ENCODE measurements at places on chromosomes 4 and X. TPM values are rescaled to one million over a fixed set of nuclear protein-coding genes. Genes with fewer than 3 reads are reported as not detected.

GRCh38 chr4:80568891-80569290, 233.4 kb downstream of the CFAP299 start:
- no peak for DNase-seq

DNA sequence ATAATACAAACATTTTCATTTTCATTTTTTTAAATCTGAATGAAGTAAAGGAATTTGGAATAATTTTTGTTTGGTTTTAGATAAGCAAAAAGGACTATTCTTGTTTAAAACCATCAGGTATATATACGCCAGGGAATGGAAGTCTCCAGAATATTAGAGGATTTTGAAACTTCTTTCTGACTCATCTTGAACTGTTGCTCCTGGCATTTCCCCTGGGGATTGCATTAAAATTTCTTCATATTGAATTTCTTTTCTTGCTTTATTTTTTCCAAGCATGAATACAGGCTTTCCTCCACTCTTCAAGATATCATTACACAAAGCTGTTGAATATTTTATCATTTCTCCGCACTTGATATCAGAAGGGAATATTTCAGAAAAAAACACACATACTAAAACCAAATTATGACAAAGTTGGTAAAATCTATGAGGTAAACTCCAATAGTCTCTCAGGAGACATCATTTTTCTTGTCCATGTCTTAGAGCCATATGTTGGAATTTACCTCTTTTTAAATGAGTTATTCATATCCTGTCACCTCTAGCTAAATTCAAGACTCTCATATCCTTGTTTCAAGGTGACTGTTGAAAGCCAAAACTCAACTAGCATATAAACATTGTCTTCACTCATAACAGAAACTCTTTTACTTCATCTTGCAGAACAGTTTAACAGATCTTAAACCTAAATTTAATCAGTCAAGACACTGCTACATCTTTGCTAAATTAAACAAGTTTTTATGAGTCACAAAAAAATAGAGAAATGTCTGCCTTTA, 20.7 kb upstream of the CSN1S1 start:
- no peak for DNase-seq

DNA sequence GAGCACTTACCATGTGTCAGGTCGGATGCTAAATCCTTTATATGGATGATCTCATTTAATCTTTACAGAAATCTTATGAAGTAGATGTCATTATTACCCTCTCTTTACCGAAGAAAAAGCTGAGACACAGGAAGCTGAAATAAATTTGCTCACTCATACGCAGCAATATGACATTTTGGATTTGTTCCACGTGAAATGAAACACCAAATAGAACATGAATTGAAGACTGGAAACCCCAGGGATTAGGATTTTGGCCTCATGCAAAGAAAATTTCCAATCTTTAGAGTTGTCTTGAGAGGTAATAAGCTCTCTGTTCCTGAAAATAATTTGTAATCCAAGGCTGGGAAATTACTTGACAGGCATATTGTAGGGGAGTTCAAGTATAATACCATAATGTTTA, 354.4 kb upstream of the CLNK start:
- no peak for DNase-seq

GRCh38 chrX:46561824-46562657, 11.5 kb upstream of the CHST7 start:
- DNase-seq: no peak

DNA sequence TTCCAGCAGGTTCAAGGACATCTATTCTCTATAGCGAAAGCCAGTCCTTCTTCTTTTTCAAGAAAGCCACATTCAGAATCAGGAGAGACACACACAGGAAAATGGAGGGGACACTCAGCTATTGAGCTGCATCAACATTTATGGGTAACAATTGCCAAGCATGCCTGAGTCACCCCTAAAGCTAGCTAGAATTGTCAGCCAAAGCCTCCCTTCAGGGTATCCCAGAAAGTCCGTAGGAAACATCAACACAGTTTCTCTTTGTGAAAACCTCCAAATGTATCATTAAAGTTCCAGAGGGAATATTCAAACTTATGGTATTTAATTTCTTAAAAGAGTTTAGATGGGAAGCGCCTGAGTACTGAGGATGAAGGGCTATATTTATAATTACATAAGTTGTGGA, 331.1 kb upstream of the SLC7A11 start:
- no peak for DNase-seq

DNA sequence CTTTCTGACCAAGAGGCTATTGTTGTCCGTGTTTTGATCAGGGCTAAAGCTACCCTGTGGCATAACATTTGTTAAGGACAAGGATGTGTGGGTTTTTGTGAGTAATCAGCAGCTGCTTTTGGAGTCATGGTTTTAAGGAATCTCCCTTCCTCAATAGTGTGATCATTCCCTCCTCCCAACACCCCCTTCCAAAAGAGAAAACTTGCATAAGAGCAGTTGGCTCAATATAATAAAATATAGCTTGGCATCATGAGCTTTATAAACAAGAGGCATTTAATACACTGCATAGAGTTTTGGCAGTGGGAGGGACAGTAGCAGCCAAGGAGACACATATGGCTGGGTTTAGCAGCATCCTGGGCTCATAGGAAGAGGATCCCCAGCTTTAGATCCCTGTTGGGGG, 84.7 kb downstream of the NHS start:
- no peak for DNase-seq

DNA sequence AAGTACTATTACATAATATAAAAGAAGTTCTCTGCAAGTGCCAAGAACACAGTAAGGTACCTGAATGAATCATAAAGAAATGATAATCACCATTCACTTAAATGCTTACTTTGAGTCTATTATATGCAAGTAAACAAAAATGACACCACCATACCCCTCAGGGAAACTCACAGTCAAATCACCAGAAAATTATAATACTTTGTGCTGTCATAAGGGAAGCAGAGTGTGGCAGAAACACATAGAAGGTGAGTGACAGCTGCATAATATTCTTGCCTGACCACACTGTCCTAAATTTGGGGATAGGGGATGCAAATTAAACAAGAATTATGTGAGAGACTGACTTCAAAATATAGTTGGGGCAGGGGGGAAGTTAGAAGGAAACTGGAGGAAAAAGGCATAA, 12.9 kb downstream of the CCNI start:
- no peak for DNase-seq

The MGST2 gene
- total RNA-seq: 54.0 TPM

- DNase-seq: peak; percentile 85
These were observed 40.7 kb upstream of the MBTPS2 start for GRCh38 chrX:21798677-21799219.

DNA sequence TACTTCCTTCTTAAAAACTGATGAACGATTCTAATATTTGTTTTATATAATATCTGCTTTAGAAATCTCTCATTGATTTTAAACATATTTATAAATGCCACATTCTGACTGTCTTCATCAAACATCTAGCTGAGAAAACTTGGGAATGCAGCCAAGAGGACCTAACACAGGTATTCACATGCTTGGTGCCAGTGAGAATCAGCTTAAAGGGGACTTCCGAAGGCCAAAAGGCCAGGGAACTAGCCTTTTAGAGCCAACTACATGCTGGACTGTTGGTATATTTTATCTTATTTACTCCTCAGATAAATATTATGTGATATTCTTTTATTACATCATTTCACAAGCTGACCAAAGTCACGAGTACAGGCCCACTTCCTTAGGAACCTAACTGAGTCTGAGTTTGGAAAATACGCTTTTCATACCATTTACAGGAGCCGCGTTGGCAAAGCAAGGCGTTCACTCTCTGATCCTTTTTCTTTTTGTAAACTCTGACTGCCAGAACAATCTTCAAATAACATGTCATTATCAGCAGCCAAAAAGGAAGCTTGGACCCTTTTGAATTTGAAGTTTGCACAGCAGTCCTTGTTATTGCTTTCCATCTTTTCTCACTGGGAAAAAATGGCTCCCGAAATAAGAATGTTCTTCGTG, 41.1 kb upstream of the PDLIM3 start:
- DNase-seq: no peak

The SH3TC1 gene
- 8.0 TPM for total RNA-seq

All from Caki2 (cell line).